ENCODE measurements at places on chromosomes 11 and 22.

- DNase-seq = no peak
These were observed 20.5 kb downstream of the DAGLA start for GRCh38 chr11:61700720-61701119.

DNA sequence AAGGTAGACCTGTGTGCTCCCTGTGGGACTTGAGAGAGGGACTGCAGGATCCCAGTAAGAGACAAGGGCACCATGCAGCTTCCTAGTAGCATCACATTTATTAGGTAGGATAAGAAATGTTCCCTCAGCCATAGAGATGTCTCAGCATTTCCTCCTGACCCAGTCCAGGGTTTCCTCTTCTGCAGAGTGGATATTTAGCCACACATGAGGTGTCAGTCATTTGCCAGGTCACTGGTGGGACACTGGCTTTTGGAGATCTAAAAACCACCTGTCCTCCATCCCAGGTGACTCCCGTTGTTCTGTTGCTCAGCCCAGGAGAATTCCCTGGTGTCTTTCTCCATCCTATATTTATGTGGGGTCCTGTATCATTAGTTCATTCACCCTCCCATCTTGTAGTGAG lies 117.5 kb upstream of the NNMT start:
- no peak for DNase-seq

- DNase-seq = no peak
These were observed 17.2 kb downstream of the SCGB1A1 start for GRCh38 chr11:62435846-62436660.

DNA sequence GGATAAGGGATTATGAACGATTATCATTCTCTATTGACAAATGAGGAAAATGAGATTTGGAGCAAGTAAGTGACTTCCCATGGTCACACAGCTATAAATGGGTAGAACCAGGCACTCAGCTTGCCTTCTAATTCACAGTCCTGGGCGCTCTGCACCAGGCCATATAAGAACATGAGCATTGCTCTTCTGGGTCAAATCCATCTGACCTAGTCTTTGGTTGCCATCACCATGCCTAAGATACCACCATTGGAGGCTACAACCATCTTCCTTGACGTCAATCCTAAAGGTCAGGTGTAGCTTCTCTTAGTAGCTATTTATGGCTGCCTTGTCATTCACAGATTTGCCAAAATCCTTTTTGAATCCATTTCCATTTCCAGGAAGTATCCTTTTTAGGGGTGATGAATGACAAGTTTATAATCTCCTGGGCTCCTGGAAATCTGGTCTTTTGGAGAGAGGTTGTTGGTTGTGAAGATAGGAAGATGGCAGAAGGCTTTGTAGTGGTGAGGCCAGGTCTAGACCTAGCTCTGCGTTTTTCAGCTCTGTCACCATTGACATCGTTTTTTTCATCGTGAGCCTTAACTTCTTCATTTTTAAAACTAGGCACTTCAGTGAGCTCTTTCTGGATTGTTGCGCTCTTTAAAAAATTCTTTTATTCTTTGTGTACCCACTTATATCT lies 11.1 kb downstream of the ZBTB16 start:
- no peak for DNase-seq

GRCh38 chr11:69918231-69918937 lies 99.2 kb upstream of the FGF3 start:
- DNase-seq = peak; percentile 64

- DNase-seq = no peak
These were observed 211.1 kb upstream of the CADM1 start for GRCh38 chr11:115715251-115715770.

DNA sequence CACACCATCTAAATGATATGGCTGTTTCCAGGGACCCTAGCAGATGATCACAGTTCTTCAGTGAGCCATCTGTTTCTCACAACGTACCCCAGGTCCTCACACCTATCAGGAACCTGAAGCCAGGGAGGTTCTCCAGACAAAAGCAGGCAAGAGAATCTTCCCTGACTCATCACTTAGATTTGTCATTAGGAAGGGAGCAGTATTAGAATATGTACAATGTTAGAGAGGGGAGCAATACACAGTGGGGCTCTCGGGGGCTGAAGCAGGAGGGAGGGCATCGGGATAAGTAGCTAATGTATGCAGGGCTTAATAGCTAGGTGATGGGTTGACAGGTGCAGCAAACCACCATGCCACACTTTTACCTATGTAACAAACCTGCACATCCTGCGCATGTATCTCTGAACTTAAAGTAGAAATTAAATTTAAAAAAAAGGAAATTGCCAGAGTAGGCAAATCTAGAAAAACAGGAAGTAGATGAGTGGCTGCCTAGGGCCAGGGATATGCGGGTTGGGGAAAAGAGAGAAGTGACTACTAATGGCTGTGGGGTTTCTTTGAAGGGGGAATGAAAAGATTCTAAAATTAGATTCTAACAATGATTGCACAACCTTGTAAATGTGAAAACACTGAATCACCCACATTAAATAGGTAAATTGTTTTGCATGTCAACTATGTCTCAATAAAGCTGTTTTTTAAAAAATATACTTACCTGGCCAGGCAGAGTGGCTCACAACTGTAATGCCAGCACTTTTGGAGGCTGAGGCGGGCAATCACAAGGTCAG lies 14.4 kb downstream of the C22orf42 start:
- no peak for DNase-seq

DNA sequence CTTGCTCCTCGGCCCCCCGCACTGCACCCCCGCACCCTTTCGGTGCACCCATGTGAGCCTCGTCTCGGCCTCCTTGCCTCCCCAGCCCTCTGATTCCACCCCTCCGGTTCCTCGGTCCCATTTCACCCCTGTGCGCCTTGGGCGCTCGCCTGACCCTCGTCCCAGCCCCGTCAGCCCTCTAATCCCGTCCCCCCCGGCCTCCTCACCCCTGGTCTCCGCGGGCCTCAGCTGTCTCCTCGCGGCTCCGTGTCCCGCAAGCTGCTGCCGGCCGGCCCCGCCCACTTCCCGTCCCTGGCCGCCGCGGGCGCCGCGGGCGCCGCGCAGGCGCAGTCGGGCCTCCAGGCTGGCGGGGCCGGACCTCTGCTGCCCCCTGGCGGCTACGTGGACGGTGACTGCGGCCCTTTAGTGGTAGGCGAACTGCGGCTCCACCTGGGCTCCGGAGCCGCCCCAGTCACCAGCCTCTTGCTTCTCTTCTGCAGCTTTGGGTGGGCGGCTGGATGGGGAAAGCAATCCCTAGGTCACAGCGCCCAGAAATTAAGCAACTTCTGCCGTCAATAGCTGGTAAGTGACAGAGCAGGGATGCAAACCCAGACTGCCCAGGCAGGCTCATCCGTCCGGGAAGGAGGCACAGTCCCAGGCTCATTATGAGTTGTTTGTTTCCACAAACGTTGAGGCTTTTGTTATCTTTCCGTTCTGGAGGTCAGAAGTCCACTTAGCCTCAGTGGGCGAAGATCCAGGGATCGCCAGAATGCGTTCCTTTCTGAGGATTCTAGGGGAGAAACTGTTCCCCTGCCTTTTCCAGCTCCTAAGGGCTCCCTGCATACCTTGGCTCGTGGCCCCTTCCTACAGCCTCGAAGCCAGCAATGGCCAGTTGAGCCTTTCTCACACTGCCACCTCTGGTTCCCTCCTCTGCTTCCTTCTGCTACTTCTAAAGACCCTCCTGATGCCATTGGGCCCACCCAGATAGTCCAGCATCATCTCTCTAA lies at the start of gene PPM1F:
Gene PPM1F (minus strand): TSS at position 263 of the 986 bp plus-strand sequence. CDS start 6,800 bp downstream, outside the sequence.
- DNase-seq = peak; percentile 95

- DNase-seq = no peak
These were observed 27.2 kb downstream of the CSF2RB start for GRCh38 chr22:36940676-36941075.

GRCh38 chr11:3674189-3674588 lies 3.0 kb upstream of the CHRNA10 start:
- DNase-seq = no peak

GRCh38 chr11:10937385-10937771 lies 79.5 kb upstream of the ZBED5 start:
- no peak for DNase-seq

- no peak for DNase-seq
These were observed 168.8 kb upstream of the ISX start for GRCh38 chr22:34897126-34897525.

DNA sequence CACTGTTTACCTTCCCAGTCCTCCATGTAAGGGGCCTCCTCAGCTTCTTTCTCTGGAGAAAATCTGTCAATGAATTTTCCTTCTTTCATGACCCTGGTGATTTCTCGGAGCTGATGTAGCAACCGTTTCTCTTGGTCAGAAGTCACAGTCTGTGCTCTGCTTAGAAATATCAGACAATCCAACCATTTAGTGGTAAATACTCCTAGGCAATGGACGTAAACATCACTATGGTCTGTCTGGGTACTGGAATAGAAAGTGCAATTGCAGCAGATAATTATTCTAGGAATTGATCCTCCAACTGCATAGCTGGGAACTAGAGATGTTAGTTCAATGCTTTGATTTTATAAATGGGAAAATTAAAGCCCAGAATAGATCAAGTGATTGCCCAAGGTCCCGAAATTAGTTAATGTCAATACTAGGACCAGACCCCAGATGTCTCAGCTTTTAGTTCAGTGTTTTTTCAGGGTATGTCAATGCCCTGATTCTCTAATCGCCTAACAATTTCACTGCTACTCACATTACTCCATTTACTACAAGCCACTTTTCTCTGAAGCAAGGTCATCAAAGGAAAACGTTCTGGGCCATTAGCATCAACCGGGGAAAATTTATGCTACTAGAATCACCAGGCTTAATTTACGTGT lies 42.1 kb downstream of the RIC3 start:
- no peak for DNase-seq

- peak; percentile 61 for DNase-seq
These were observed at the start of gene CDHR5 for GRCh38 chr11:624705-625635. TSS of gene CDHR5 (minus strand) at chr11:624955. CDS start at chr11:624902, 53 bp downstream.

DNA sequence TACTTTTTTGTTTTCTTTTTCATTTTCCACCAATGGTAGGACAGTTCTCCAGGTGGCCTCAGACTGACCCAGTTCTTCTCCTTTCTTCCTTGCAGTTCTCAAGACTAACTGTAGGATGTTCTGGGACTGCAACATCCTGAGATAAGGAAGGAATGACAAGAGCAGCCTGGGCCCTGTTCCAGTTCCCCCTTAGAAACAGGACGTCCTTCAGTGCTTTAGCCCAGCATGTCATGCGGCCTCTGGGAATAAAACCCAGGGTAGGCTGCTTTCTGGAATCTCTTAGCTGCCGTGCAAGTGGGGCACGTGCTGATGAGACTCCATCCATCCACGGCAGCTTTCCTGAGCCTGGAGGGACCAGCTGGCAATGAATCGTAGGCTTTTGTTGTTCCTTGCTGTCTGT lies 24.0 kb upstream of the CADM1 start:
- DNase-seq = no peak

- no peak for DNase-seq
These were observed 54.3 kb upstream of the CREB3L1 start for GRCh38 chr11:46223252-46223513.

GRCh38 chr22:50545522-50546325 lies at the start of gene KLHDC7B:
TSS of gene KLHDC7B (plus strand) at chr22:50545899. CDS start at chr22:50546244, 345 bp downstream.
- no peak for DNase-seq

- DNase-seq = no peak
These were observed 17.0 kb downstream of the FADS3 start for GRCh38 chr11:61874377-61874809.

GRCh38 chr11:27795955-27796861 lies 96.0 kb upstream of the BDNF start:
- no peak for DNase-seq

Measured in pancreas (tissue), 10 donors.